Activated CD4-positive, alpha-beta T cell treated with anti-CD3 and anti-CD28 coated beads, Interleukin-2, amount 10 ng/mL, durations not matched to agents 7 days and 5 days (primary cell): ENCODE measurements at places on chromosomes 12 and 14. TPM values are rescaled to one million over a fixed set of nuclear protein-coding genes. Genes with fewer than 3 reads are reported as not detected.

GUCY2C gene
- total RNA-seq: not detected

FITM1 gene
- 1.9 TPM for total RNA-seq

KERA gene
- not detected for total RNA-seq

FAM90A1 gene
- total RNA-seq: 0.15 TPM

KRT77 gene
- total RNA-seq: not detected

SLC16A7 gene
- 46.7 TPM for total RNA-seq

TAMALIN gene
- total RNA-seq: 5.7 TPM

GRCh38 chr12:3431686-3432085 is 59.3 kb upstream of the PRMT8 start:
- no peak overlapping the region for H3K4me3 ChIP-seq
- H3K4me1 ChIP-seq: peaks cover 21% of the 10 kb centered on the region
- H3K27ac ChIP-seq: peak overlapping the region; percentile 83
- H3K27me3 ChIP-seq: peaks cover 8% of the 10 kb centered on the region
- no peak for DNase-seq
- H3K36me3 ChIP-seq: peaks cover 13% of the 10 kb centered on the region

DNA sequence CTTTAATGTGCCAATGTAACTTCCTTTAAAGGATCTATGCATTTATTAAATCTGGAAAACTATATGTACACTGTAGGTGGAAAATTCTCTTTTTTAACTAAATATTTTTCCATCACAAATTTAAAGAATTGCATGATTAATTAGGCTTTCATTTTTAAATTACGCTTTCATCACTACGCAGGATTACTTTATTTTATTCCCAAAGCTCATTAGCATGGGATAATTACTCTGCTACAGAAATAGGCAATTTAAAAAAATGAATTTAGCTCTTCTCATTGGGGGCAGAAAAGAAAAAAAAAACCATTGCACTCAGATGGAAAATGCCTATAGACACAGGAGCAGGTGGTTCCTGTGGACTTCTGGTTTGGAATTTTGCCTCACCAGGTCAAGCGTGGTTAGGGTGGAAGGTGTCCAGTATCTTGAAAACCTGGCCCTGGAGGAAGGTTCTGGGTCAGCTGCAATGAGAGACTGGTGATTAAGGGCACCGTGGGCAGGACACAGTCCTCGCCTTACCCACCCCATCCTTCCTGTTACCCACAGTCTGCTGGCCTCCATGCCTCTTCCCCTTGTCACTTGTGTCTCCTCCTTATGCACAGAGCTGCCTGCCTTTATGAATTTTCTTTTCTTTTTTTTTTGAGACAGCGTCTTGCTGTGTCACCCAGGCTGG is 17.3 kb upstream of the RIN3 start:
- DNase-seq: no peak
- H3K27me3 ChIP-seq: no peaks in the 10 kb centered on the region
- no peaks in the 10 kb centered on the region for H3K4me1 ChIP-seq
- H3K27ac ChIP-seq: no peak overlapping the region

DNA sequence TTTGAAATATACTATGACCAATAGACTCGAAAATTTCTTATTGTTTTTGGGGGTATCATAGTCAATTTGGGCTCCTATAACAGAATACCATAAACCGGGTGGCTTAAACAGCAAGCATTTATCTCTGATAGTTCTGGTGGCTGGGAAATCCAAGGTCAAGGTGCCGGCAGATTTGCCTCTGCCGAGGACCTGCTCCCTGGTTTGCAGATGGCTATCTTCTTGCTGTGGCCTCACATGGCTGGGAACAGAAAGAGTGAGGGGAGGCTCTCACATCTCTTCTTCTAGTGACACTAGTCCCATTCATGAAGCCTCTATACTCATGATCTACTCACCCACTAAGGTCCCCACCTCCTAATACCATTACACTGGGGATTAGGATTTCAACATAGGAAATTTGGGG is 70.7 kb downstream of the BORCS5 start:
- H3K27me3 ChIP-seq: no peaks in the 10 kb centered on the region
- peaks cover 33% of the 10 kb centered on the region for H3K36me3 ChIP-seq
- H3K4me3 ChIP-seq: no peak overlapping the region

GRCh38 chr12:53325511-53326061 is 4.2 kb upstream of the AAAS start:
- peak overlapping the region; percentile 84 for H3K27ac ChIP-seq
- H3K27me3 ChIP-seq: peaks cover 13% of the 10 kb centered on the region
- no peaks in the 10 kb centered on the region for H3K36me3 ChIP-seq
- H3K4me3 ChIP-seq: peak overlapping the region; percentile 78

DNA sequence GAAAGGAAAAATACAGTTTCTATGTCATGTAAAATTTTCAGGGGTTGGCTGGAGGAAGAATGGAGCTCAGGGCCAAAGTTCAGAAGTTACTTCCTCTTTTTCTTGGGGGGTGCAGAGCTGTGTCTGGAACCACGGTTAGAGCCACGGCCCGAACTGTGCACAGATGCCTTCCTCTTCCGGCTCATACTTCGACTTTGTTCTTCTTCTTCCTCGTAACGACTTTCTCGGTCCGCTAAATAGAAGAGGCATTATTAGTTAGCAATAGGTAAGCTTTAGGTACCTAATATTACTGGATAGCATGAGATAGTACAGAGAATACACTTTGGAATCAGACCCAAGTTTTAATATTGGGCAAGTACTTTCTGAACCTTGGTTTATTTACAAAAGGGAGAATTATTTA is 31.2 kb downstream of the SUPT16H start:
- peaks cover 60% of the 10 kb centered on the region for H3K36me3 ChIP-seq
- peaks cover 10% of the 10 kb centered on the region for H3K4me1 ChIP-seq
- DNase-seq: no peak
- H3K27ac ChIP-seq: peak overlapping the region; percentile 10
- H3K27me3 ChIP-seq: no peaks in the 10 kb centered on the region
- no peak overlapping the region for H3K4me3 ChIP-seq

DNA sequence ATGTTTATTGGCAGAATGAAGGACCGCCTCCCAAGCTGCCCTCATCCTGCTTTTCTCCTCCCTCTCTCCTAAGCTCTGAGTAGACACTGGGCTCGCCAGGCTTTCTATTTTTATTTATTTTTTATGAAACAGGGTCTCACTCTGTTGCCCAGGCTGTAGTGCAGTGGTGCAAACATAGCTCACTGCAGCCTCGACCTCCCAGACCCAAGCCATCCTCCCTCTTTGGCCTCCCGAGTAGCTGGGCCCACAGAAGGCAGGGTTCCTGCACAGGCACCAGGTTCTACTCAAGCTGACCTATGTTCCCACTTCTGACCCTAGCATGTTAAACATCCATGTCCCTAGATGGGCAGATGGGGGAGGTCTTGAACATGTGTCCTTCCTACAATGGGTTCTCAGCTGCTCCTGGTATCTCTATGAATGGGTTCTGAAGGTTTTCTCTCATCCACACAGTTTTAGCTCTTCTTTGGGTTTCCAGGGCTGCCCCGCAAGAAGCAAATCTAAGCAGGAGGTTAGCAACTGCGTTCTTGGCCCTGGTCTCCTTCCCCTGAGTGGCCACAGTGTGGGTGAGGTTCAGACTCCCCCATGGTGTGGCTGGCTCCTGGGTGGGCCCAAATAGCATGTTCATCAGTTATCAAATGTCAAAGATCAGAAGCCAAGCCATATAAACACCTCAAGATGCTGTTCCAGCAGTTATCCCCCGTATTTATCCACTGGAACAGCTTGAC is 167.3 kb downstream of the ZFP36L1 start:
- peaks cover 15% of the 10 kb centered on the region for H3K27me3 ChIP-seq
- no peaks in the 10 kb centered on the region for H3K36me3 ChIP-seq
- H3K4me3 ChIP-seq: no peak overlapping the region

GRCh38 chr14:29643433-29644211 is 284.0 kb downstream of the PRKD1 start:
- H3K27ac ChIP-seq: no peak overlapping the region
- no peaks in the 10 kb centered on the region for H3K27me3 ChIP-seq
- no peaks in the 10 kb centered on the region for H3K4me1 ChIP-seq
- no peak overlapping the region for H3K4me3 ChIP-seq
- DNase-seq: no peak

DNA sequence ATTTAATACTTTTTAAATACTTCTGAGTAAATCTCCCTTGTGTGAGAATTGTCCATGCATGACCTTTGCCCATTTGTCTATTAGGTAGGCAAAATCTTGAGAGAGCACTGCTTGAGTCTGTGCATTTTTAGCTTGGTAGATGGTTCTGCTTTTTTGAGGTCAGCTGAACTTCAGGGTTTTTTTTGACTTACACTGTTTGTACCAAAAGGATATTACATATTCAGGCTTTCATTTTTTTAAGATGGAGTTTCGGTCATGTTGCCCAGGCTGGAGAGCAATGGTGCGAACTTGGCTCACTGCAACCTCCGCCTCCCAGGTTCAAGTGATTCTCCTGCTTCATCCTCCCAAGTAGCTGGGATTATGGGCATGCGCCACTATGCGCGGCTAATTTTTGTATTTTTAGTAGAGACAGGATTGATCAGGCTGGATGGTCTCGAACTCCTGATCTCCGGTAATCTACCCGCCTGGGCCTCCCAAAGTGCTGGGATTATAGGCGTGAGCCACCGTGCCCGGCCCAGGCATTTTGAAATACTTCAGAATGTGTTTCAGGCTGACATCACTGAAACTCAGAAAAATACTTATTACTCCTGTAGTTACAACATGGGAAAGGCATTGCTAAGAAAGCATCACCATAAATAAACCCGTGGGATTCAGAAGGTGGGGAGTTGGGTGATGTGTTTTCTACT is 11.1 kb downstream of the RASSF3 start:
- no peak for DNase-seq
- H3K27ac ChIP-seq: no peak overlapping the region
- peaks cover 25% of the 10 kb centered on the region for H3K36me3 ChIP-seq
- no peak overlapping the region for H3K4me3 ChIP-seq

DNA sequence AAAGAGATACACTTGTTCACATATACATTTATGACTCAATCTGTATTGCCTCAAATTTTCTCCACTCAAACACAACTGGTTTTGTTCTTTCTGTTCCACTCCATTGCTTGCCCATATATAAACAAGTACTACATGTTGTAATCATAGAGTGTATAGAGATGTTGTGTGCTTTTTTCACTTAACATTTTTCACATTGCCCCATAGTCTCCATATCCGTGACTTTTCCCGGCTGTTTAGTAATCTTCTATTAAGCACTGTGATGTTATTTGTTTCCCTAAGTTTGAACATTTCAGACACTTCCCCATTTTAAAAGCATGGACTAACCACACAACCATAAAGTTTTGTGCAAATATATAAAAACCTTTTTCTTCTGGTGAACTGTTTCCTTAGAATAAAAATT is 45.5 kb upstream of the PTPRR start:
- no peaks in the 10 kb centered on the region for H3K27me3 ChIP-seq
- H3K36me3 ChIP-seq: no peaks in the 10 kb centered on the region
- no peak overlapping the region for H3K27ac ChIP-seq
- DNase-seq: no peak
- H3K4me3 ChIP-seq: no peak overlapping the region
- no peaks in the 10 kb centered on the region for H3K4me1 ChIP-seq

DNA sequence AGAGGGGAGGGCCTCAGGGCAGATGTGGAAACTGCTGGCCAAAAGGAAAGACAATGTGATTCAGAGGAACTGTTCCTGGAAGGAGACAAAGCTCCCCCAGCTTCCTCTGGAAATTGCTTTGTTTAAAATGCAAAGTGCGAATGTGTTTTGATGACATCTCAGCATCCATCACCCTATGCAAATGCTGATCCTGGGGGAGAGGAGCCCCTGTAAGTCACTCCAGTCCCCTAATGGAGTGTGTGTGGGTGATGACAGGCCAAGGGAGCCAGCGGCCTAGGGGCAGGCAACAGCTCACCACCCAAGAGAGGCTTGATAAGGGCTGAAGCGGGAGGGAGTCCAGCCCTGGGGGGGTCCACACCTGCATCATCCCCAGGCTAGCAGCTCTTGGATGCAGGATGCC is 134.2 kb downstream of the ESRRB start:
- no peaks in the 10 kb centered on the region for H3K4me1 ChIP-seq
- no peak overlapping the region for H3K27ac ChIP-seq
- no peak overlapping the region for H3K4me3 ChIP-seq
- H3K27me3 ChIP-seq: peaks cover 15% of the 10 kb centered on the region
- no peaks in the 10 kb centered on the region for H3K36me3 ChIP-seq

DNA sequence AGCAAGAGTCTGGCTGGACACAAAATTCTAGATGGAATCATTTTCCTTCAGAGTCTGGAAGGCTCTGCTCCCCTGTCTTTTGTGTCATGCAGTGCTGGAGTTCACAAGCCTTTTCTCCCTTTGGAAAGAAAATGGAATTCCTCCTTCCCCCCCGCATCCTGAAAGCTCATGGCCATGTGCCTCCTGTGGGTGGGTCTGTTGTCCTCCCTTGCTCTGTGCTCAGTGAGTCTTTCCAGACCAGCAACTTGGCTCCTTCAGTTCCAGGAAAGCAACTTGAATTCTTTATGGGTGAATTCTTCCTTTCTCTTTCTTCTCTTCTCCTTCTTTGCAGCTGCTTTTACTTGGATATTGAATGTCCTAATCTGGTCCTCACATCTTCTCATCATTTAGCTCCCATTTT is 70.2 kb downstream of the TUNAR start:
- no peak overlapping the region for H3K27ac ChIP-seq
- H3K36me3 ChIP-seq: no peaks in the 10 kb centered on the region
- H3K27me3 ChIP-seq: peaks cover 16% of the 10 kb centered on the region

- no peak overlapping the region for H3K27ac ChIP-seq
- H3K4me3 ChIP-seq: peak overlapping the region; percentile 68
- no peaks in the 10 kb centered on the region for H3K27me3 ChIP-seq
- H3K36me3 ChIP-seq: peaks cover 16% of the 10 kb centered on the region
- no peak for DNase-seq
These were observed 2.6 kb downstream of the ITPR2 start for GRCh38 chr12:26830363-26830762.

DNA sequence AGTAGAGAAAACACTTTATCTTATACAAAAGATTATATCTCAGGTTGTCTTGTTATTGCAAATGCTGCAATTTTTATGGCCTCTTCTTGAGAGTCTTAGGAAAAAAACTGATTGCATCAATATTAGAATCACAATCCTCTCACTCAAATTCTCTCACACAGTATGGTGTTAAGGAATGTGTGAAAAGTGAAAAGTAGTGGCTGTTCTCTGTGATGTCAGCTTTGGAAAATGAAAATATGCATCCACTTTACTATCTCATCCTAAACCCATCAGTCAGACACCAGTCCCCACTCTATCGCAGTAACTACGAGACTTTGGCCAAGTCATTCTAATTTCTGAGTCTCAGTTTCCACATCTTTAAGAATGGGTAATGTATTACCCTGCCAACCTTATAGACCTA is 32.6 kb upstream of the NTF3 start:
- no peaks in the 10 kb centered on the region for H3K4me1 ChIP-seq
- no peak for DNase-seq
- no peak overlapping the region for H3K4me3 ChIP-seq
- no peaks in the 10 kb centered on the region for H3K36me3 ChIP-seq
- H3K27ac ChIP-seq: no peak overlapping the region
- H3K27me3 ChIP-seq: peaks cover 18% of the 10 kb centered on the region

GRCh38 chr14:24612196-24612595 is 2.7 kb upstream of the GZMH start:
- no peaks in the 10 kb centered on the region for H3K36me3 ChIP-seq
- no peaks in the 10 kb centered on the region for H3K27me3 ChIP-seq
- DNase-seq: no peak
- H3K4me3 ChIP-seq: no peak overlapping the region

- H3K27ac ChIP-seq: no peak overlapping the region
- no peak for DNase-seq
- no peaks in the 10 kb centered on the region for H3K4me1 ChIP-seq
- no peaks in the 10 kb centered on the region for H3K36me3 ChIP-seq
- H3K4me3 ChIP-seq: no peak overlapping the region
- peaks cover 10% of the 10 kb centered on the region for H3K27me3 ChIP-seq
These were observed 31.7 kb upstream of the ARL1 start for GRCh38 chr12:101439236-101439635.

GRCh38 chr14:65471038-65471878 is 58.7 kb downstream of the FUT8 start:
- peaks cover 30% of the 10 kb centered on the region for H3K36me3 ChIP-seq
- peaks cover 24% of the 10 kb centered on the region for H3K4me1 ChIP-seq
